H1 (cell line): ENCODE measurements at places on chromosomes 7 and 10. TPM values are rescaled to one million over a fixed set of nuclear protein-coding genes. Genes with fewer than 3 reads are reported as not detected.
A peak's percentile ranks its signal among the peaks of the same experiment; 100 is the strongest.

- H3K27me3 ChIP-seq = no peaks in the 10 kb centered on the region
- no peak for DNase-seq
- no peak overlapping the region for H3K4me3 ChIP-seq
Observed at GRCh38 chr7:155007947-155008346, 5.0 kb upstream of the PAXIP1 start.

GRCh38 chr10:115566867-115567266 lies 473.7 kb downstream of the ATRNL1 start:
- DNase-seq = no peak
- no peaks in the 10 kb centered on the region for H3K27me3 ChIP-seq
- no peaks in the 10 kb centered on the region for H3K36me3 ChIP-seq
- H3K4me3 ChIP-seq = no peak overlapping the region
- H3K27ac ChIP-seq = no peak overlapping the region

Gene PRSS1
- total RNA-seq = not detected in 2 replicates

DNA sequence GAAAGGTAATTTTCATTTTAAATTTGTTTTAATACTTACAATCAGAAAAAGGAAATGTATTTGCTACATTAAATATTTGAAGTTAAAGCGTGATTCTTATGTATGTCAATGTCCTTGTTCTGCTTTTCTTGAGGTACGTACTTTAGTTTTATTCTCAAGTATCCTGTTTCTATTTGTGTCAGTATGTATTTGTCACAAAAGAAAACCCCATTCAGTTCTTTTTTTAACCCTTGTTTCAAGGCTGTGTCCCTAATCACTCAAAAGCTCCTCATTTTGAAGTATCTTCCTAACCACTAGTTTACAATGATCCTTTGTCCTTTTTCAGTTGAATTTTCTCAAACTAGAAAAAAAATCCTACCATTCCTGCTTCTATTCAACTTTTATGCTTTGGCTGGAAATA lies 25.2 kb downstream of the NHLRC2 start:
- no peaks in the 10 kb centered on the region for H3K4me1 ChIP-seq
- no peaks in the 10 kb centered on the region for H3K27me3 ChIP-seq
- H3K36me3 ChIP-seq = peaks cover 19% of the 10 kb centered on the region; the same call in 1 of the 2 replicates

DNA sequence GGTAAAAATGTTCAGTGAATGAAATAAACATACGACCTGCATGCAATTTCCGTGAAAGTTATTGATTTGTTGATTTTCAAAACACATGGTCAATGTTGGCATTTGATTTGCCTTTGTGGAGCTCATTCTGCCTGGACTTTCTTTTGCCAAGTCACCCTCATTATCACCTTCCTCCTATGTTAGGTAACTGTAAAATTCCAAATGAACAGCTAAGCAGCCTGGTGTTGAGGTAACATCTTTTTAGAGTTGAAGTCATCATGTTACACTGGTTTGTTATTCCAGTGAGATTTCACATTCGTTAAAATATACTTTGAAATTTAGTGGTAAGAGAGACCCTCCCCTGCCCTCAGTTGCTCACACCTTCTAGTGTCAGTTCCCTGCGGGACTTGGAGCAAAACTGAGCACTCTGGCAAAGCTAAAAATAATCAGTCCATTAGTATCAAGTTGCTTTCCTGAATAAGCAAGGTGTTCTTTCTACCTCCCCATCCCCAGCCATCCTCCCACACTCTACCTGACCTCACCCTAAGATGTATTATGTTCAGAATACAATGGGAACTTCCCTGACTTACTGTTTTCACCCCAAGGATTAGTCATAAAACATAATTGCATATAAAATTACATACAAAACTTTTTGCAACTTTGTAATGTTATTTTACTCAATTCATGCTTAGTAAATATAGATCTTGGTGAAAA lies 283.3 kb upstream of the SEMA3A start:
- no peak for DNase-seq
- H3K4me3 ChIP-seq = no peak overlapping the region
- H3K27ac ChIP-seq = no peak overlapping the region
- H3K36me3 ChIP-seq = no peaks in the 10 kb centered on the region
- no peaks in the 10 kb centered on the region for H3K4me1 ChIP-seq

DNA sequence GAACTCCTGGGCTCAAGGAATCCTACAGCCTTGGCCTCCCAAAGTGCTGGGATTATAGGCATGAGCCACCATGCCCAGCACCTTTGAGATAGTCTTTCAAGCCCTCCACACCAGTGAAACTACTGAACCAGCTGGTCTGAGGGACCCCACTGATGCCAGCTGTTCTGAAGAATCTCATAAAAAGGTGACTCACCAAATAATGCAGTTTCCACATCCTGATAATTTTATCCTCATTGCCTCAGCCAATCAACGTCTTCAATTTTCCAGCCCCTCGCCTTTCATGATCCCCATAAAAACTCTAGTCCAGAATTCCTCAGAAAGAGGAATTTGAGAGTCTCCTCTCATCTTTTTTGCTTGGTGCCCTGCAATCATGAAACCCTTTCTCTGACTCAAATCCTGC lies 1691.6 kb upstream of the LRRTM3 start:
- no peaks in the 10 kb centered on the region for H3K4me1 ChIP-seq
- no peak overlapping the region for H3K4me3 ChIP-seq
- H3K27me3 ChIP-seq = no peaks in the 10 kb centered on the region
- H3K36me3 ChIP-seq = no peaks in the 10 kb centered on the region

GRCh38 chr10:27660711-27661110 lies 84.9 kb downstream of the MKX start:
- no peak overlapping the region for H3K4me3 ChIP-seq
- no peaks in the 10 kb centered on the region for H3K36me3 ChIP-seq
- no peaks in the 10 kb centered on the region for H3K4me1 ChIP-seq
- H3K27ac ChIP-seq = no peak overlapping the region

DNA sequence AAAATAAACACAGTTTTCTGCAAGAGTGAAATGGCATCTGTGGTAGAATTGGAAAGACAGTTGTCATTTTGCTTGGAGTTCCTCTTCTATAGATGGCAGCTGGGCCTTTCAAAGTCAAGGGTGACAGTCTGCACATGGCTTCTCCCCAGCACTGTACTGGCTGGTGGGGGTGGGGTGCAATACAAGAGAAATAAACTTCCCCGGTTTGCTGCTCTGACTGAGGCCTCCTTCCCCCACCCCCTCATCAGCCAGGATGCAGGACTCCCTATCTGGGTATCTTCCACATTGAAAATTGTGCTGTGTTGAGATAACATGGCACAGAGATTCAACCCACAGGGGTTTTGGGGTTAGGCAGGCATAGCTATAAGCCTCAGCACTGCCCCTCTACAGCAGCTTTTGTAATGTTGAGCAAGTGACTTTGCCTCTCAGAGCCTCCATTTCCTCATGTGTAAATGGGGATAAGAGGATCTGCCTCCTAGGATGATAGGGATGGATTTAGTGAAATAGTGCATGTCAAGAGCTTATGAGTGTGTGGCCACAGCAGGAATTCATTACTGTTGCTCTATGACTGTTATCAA lies 85.8 kb upstream of the WDR11 start:
- DNase-seq = no peak
- H3K27me3 ChIP-seq = no peaks in the 10 kb centered on the region
- no peaks in the 10 kb centered on the region for H3K36me3 ChIP-seq
- no peak overlapping the region for H3K4me3 ChIP-seq
- no peak overlapping the region for H3K27ac ChIP-seq

Gene ZNF488
- 7.7 and 7.9 TPM in 2 replicates for total RNA-seq

DNA sequence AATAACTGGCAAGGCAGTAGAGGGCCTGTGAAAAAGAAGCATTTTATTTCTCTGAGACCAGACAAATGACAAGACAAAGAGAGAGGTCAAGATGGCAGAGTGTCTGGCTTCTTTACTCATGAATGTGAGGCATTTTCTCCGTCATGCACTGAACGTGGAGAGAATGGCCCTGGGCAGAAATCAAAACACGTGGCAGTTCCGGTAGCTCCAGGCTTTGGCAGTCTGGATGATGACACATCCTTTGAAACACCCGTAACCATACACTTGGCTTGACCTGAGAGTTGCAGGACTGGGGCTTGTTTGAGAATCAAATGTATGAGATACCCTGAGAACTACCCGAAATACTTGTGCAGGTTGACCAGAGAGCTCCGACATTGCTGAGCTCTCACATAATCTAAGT lies 537.6 kb downstream of the ACTR3B start:
- no peaks in the 10 kb centered on the region for H3K4me1 ChIP-seq
- no peaks in the 10 kb centered on the region for H3K36me3 ChIP-seq
- no peak overlapping the region for H3K27ac ChIP-seq
- H3K27me3 ChIP-seq = no peaks in the 10 kb centered on the region

DNA sequence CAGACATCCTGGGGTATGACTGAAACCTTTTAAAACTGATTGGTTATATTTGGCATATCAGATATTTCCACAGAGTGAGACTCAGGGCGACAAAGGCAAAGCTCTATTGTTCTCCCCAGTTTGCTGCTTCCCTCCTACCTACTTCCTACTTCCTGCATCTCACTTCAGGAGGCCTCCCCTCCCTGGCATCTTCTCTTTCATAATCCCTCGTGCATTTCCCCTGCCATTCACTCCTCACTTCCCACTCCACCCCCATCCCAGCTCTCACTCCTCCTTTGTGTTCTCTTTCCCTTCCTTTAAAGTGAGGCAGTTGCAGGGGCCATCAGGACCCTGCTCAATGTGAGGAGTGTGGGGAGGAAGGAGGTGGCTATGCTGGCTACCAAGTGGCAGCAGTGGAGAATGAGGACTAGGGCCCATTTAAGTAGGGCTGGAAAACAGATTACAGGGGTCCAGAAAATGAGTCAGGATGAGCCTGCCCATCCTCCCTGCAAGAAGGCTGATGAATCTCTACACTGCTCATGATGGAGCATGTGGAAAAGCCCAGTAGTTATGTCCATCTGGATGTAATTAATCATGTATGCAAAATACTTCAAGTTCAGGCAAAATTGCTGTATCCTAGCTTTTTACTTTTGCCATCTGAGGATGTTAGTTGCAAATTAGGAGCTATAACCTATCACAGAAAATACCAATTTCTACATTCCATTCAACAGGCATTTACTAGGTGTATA lies 311.8 kb upstream of the IMMP2L start:
- peaks cover 11% of the 10 kb centered on the region for H3K4me1 ChIP-seq
- no peak overlapping the region for H3K4me3 ChIP-seq
- no peak for DNase-seq
- no peaks in the 10 kb centered on the region; the same call in 1 of the 2 replicates for H3K36me3 ChIP-seq

DNA sequence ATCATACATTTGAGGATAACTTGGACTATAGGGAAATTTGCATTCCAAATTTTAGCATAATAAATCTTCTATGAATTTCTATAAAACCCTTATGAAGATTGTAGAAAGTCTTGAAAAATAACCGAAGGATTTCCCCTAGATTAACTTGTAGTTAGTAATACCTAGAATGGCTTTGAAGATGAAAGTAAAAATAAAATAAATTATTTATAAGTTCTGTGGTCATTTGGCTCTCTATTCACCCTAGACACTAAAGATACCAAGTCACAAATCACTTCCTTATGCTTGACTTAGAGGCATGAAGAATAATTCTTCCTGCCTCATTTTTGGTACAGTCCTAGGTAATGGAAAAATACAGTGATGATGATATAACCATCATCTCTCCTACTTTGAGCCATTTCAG lies 79.3 kb downstream of the CSTF2T start:
- no peak overlapping the region for H3K4me3 ChIP-seq
- no peaks in the 10 kb centered on the region for H3K27me3 ChIP-seq
- DNase-seq = no peak
- H3K27ac ChIP-seq = no peak overlapping the region

Gene TRIM50
- 0.31 TPM in 1 of 2 replicates, not detected in the other for total RNA-seq

- no peaks in the 10 kb centered on the region for H3K27me3 ChIP-seq
- DNase-seq = no peak
- no peak overlapping the region for H3K4me3 ChIP-seq
- H3K36me3 ChIP-seq = no peaks in the 10 kb centered on the region
- no peak overlapping the region for H3K27ac ChIP-seq
- H3K4me1 ChIP-seq = no peaks in the 10 kb centered on the region
Observed at GRCh38 chr7:120334475-120334874, 61.5 kb downstream of the KCND2 start.

GRCh38 chr7:4883372-4884144 lies at the start of gene RADIL:
TSS of gene RADIL (minus strand) at chr7:4883716. CDS start at chr7:4878139, 5,577 bp downstream.
- no peak within 1 kb of the TSS for H3K27ac ChIP-seq
- peak; percentile 84 for DNase-seq
- no peaks in the 10 kb centered on the region for H3K36me3 ChIP-seq

Gene SPDYE18
- not detected in 2 replicates for total RNA-seq

- H3K36me3 ChIP-seq = no peaks in the 10 kb centered on the region
- no peak for DNase-seq
- no peak overlapping the region for H3K27ac ChIP-seq
- peaks cover 4% of the 10 kb centered on the region; the same call in 1 of the 2 replicates for H3K4me1 ChIP-seq
Observed at GRCh38 chr10:2619472-2619871, 447.9 kb upstream of the PFKP start.

Gene ABCC2
- 0.42 and 1.1 TPM in 2 replicates for total RNA-seq

Gene MACROH2A2
- total RNA-seq = 7.8 and 7.9 TPM in 2 replicates

GRCh38 chr10:62795100-62795499 lies 9.4 kb upstream of the ADO start:
- H3K27me3 ChIP-seq = no peaks in the 10 kb centered on the region
- no peak overlapping the region for H3K4me3 ChIP-seq
- H3K4me1 ChIP-seq = no peaks in the 10 kb centered on the region
- no peak overlapping the region for H3K27ac ChIP-seq
- H3K36me3 ChIP-seq = no peaks in the 10 kb centered on the region

DNA sequence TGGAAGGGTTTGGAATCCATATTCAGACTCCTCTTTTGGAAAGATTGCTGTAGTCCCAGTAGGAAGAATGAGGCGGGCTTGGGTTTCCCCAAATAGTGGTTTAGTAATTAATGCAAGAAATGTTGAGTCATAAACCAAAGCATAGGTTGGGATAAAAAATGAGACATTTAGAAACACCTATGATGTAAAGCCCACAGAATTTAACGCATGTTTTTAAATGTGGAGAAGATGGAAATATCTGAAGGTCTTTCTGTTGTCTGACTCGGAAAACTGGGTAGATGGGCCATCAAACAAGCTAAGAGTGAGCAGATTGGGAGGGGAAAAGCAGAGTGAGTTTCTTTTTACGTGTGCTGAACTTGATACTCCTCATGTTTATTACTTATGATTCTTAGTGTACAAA lies 62.2 kb downstream of the LANCL2 start:
- no peak overlapping the region for H3K4me3 ChIP-seq
- H3K36me3 ChIP-seq = no peaks in the 10 kb centered on the region
- no peak for DNase-seq
- 0 out of 2 replicates have a peak, but pooled peaks cover 2% of the 10 kb centered on the region for H3K4me1 ChIP-seq
- no peaks in the 10 kb centered on the region for H3K27me3 ChIP-seq

- H3K36me3 ChIP-seq = peaks cover 9% of the 10 kb centered on the region; the same call in 1 of the 2 replicates
- H3K4me1 ChIP-seq = peaks cover 27% of the 10 kb centered on the region
- H3K27ac ChIP-seq = peak overlapping the region; percentile 19; the same call in 1 of the 2 replicates
- no peak overlapping the region for H3K4me3 ChIP-seq
- H3K27me3 ChIP-seq = no peaks in the 10 kb centered on the region
Observed at GRCh38 chr7:151472644-151473380, 32.9 kb upstream of the CRYGN start.

Gene PTPRN2
- 3.6 and 4.5 TPM in 2 replicates for total RNA-seq

- no peak overlapping the region for H3K4me3 ChIP-seq
Observed at GRCh38 chr10:48526011-48526821, 78.7 kb downstream of the ARHGAP22 start.

DNA sequence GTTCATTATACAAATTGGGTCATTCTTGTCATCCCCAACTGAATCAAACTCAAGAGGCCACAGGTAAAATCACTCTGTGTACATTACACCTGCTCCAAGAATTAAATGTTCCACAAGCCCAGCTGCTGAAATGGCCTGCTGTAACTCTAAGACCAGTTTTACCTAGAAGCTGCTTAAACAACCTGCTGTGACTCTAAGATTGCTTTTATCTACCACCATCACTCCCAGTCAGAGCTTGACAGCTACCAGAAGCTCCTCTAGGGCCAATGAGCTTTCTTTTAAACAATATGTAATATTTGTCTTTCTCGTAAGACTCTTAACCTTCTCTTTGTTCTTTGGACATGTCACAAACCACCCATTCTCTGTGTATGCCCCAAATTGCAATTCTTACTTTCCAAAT lies 141.8 kb upstream of the LRGUK start:
- H3K4me3 ChIP-seq = no peak overlapping the region
- no peak for DNase-seq
- no peaks in the 10 kb centered on the region for H3K4me1 ChIP-seq
- no peaks in the 10 kb centered on the region; the same call in 1 of the 2 replicates for H3K36me3 ChIP-seq
